ENCODE measurements at places on chromosomes 2 and 18. TPM values are rescaled to one million over a fixed set of nuclear protein-coding genes. Genes with fewer than 3 reads are reported as not detected.

DNA sequence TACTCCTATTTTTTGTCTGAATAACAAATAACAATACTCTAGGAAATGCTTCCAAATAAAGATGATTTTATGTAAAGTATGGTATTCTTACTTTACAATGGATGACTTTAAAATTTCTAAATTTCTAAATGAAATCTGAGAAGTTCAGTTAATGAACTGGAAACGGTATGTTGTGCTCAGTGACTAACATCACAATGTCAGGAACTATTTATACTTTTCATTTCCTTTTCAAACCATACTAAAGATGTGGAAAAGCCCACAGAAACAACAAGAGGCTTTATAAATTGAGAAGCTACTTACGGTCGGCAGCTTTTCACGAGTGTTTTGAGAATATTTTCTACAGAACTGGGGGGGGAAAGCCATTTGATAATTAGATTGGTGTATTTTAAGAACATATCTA, 31.1 kb downstream of the PSME4 start:
- H3K27me3 ChIP-seq = no peaks in the 10 kb centered on the region
- H3K4me1 ChIP-seq = no peaks in the 10 kb centered on the region
- no peak overlapping the region for H3K27ac ChIP-seq

DNA sequence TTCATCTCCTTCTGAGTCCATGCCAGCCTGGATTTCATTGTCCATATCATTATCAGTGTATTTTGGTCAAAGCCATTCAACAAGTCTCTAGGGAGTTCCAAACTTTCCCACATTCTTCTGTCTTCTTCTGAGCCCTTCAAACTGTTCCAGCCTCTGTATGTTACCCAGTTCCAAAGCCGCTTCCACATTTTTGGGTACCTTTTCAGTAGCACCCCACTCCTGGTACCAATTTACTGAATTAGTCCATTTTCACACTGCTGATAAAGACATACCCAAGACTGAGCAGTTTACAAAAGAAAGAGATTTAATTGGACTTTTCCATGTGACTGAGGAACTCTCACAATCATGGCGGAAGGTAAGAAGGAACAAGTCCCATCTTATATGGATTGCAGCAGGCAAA, 47.4 kb downstream of the TANC1 start:
- no peaks in the 10 kb centered on the region for H3K36me3 ChIP-seq
- no peak for DNase-seq
- H3K4me1 ChIP-seq = no peaks in the 10 kb centered on the region

The RPRM gene
- total RNA-seq = not detected

DNA sequence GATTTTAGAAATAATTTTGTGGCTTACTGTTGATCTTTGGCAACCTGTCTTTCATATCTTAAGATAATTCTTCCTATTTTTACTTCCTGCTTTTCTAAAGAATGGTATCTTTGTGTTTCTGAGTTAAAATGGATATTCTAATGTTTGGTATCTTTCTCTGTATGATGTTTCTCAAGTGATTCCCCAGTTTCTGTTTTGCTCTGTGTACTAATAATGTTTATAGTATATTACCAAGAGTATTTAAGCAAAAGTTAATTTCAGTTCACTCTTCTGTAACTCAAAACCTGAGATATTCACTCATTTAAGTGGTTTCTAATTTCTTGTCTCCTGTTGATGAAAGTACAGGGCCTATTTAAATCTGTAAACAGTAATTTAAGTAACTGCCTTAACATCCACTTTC, 58.3 kb downstream of the CCDC150 start:
- H3K36me3 ChIP-seq = no peaks in the 10 kb centered on the region
- no peak overlapping the region for H3K27ac ChIP-seq
- H3K4me1 ChIP-seq = no peaks in the 10 kb centered on the region
- no peak overlapping the region for H3K4me3 ChIP-seq
- H3K27me3 ChIP-seq = no peaks in the 10 kb centered on the region

- H3K36me3 ChIP-seq = no peaks in the 10 kb centered on the region
- no peaks in the 10 kb centered on the region for H3K4me1 ChIP-seq
- no peak overlapping the region for H3K4me3 ChIP-seq
Measured at GRCh38 chr2:237865623-237866041, 6.2 kb downstream of the RAMP1 start.

The WDR75 gene
- total RNA-seq = 7.5 TPM

- H3K36me3 ChIP-seq = no peaks in the 10 kb centered on the region
- H3K4me1 ChIP-seq = no peaks in the 10 kb centered on the region
Measured at GRCh38 chr2:132253496-132254305, 91.9 kb upstream of the ANKRD30BL start.

DNA sequence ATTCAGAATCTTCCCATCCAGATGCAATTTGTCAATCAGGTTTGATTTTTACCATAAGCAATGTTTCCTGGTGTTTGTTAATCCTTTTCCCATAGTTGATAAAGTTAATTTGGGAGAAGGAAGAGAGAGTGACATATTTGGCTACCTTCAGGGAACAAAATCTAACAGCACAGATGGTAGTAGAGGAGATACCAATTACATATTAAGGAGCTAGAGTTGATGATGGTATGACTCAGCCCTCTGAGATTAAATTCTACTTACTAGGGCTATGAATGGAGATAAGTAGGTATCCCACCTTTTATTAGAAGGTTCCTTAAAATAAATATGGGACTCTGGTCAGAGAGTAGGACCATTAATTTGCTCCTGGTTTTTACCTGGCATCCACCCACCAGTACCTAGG, 139.7 kb downstream of the EHBP1 start:
- no peaks in the 10 kb centered on the region for H3K4me1 ChIP-seq
- no peak overlapping the region for H3K4me3 ChIP-seq
- no peaks in the 10 kb centered on the region for H3K27me3 ChIP-seq
- H3K27ac ChIP-seq = no peak overlapping the region
- DNase-seq = no peak
- no peaks in the 10 kb centered on the region for H3K36me3 ChIP-seq

The UGT1A4 gene
- 98.7 TPM for total RNA-seq

- H3K27me3 ChIP-seq = no peaks in the 10 kb centered on the region
- H3K4me3 ChIP-seq = no peak overlapping the region
- DNase-seq = no peak
- no peak overlapping the region for H3K27ac ChIP-seq
Measured at GRCh38 chr2:192500550-192501200, 305.9 kb upstream of the TMEFF2 start.

The DAPL1 gene
- not detected for total RNA-seq

DNA sequence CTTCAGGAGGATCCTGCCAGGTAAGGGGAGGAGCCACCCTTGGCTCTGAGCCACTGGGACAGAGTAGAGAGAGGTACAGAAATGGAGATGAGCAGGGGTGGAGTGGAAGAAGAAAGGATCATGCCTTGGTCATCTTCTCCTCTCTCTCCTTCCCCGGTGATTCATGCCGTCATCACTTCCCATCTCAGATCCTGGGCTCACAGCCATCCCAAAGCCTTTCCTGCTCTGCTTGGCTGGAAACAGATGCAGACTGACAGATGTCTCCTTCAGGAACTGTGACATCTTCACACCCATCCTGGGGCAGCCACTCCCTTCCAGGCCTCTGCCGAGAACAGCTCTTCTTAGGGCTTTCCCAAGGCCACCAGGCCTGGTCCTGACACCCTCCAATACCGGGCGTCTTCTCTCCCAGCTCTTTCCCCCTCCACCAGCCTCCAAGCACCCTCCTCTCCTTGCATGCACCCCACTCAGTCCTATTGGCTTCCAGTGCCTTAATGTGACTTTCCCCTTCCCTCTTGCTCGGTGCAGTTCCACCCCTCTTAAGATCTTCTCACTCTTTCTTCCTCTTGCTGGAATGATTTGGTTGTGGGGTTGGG, 58.3 kb upstream of the TNP1 start:
- no peak overlapping the region for H3K27ac ChIP-seq
- no peaks in the 10 kb centered on the region for H3K36me3 ChIP-seq
- DNase-seq = no peak
- no peaks in the 10 kb centered on the region for H3K4me1 ChIP-seq
- no peak overlapping the region for H3K4me3 ChIP-seq

Measured in right lobe of liver (tissue), 6 donors.